CD8-positive, alpha-beta memory T cell (primary cell): ENCODE measurements at places on chromosomes 2 and 18.
A peak's percentile ranks its signal among the peaks of the same experiment; 100 is the strongest.

DNA sequence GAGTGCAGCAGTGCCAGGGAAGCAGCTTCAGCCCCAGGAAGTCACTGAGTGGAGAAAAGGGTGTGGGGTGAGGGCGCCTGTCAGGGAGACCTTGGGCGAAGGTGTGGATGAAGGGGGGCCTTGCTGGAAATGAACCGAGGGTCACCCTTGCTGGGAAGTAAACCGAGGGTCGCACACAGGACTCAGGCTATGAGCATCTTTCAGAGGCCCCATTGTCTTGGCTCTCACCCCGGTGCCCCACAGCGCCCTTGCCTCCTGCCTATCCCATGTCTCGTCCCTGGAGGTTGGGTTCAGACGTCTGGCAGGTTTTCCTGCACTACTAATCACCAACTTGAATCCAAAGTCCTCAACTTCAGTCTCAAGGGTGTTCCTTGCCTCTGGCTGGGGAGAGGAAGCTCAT, 122.8 kb upstream of the PXDN start:
- DNase-seq, result no peak

DNA sequence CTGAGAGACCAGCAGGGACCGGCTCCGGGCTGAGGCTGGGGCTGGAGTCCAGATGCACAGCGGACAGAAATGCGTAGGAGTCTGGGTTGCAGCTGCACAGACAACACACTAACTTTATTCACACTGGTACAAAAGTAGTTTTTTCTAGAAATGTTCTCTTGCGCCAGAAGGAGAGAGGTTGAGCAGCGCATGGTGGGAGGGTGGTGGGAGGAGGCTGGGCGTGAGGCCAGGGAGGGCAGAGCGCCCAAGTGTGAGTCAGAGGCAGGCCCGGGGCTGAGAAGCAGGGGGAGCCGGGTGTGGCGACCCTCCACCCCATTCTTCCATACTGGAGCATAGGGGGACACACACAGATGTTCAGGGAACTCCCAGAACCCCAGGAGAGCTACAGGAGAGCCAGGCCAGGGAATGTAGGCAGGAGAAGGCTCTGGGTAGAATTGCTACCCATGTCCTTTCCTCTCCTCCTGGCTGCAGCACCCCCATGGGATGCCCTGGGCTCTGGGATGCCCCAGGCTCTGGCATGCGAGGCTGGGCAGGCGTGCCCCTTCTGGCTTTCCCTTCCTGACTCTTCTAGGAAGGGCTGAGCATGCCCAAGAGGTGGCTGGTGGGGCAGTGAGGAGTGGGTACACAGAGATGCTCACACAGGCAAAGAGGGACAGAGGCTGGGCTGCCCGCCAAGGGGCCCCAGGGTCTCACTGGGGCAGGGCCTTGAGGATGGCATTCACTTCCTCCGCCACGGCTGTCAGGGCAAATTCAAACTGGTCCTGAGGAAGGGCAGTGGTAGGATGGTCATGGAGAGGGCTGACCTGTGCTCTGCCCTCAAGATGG, 10.6 kb downstream of the DNAJB2 start:
- DNase-seq, result no peak

DNA sequence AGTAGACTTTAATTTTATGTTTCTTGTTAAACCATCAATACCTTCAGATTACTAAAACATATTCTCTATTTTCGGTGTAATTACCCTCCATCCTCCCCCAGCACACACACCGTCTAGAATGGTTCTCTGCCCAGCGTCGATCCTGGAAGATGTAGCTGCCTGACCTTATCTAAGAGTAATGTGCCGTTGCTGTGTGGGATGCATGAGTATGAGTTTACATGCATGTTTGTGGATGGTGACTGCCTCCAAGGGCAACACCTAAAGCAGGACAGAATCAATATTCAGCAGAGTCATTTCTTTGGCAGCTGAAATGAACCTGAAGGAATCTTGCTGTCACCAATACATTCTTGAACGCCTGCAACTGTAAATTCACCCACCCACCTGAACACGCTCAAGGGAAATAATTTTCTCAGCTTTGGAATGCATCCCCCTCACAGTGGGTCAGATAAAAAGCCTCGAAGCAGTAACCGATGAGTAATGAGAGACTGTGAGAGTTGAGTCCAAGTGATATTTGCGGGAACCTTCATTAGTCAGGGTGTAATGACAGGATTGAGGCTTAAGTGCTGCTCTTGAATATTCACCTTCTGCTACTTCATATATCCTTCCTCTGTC, 155.8 kb upstream of the RND3 start:
- DNase-seq, result no peak

GRCh38 chr18:48939205-48940097, 11.3 kb downstream of the SMAD7 start:
- DNase-seq, result no peak

GRCh38 chr2:238653431-238654109, 194.3 kb upstream of the TWIST2 start:
- no peak for DNase-seq

DNA sequence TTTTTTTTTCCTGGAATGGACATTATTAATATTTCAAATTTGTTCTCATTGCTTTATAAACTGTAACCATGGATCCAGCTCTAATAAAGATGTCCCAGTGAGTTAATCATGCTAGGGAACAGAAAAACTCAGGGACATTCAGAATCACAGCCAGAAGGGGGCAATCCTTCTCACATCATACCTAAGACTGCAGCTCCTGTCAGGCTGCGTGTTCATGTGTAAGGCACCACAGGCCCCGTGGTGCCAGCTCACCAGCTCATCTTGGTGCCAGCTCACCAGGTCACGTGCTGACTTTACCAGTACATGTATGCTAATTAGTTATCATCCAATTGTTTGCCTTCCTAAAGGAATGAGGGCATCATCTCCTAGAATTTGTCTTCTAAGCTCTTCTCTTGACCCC, 84.7 kb upstream of the NEDD4L start:
- no peak for DNase-seq

GRCh38 chr2:144331674-144332355, 188.1 kb downstream of the ZEB2 start:
- DNase-seq, result peak; percentile 86

DNA sequence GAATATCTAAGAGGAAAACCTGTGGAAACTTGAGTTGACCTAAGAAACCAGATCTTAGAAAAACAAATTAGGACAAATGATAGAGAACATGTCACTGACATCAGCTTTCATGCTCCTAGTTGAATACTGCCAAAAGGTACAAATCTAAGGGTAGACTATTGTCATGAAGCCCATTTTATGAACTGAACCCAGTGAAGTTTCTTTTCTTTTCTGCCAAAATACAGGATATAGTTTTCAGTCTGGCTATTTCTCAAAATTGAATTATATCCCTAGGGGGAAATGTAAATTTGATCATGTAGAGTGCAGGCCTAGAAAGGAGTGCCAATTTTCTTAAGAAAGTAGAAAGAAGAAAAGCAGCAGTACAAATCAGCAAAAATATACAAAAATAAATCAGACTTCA, 46.6 kb downstream of the FSIP2 start:
- no peak for DNase-seq

- no peak for DNase-seq
Measured at GRCh38 chr2:70658476-70658875, 104.8 kb upstream of the TGFA start.

GRCh38 chr2:72037261-72037666, 110.4 kb downstream of the CYP26B1 start:
- no peak for DNase-seq

DNA sequence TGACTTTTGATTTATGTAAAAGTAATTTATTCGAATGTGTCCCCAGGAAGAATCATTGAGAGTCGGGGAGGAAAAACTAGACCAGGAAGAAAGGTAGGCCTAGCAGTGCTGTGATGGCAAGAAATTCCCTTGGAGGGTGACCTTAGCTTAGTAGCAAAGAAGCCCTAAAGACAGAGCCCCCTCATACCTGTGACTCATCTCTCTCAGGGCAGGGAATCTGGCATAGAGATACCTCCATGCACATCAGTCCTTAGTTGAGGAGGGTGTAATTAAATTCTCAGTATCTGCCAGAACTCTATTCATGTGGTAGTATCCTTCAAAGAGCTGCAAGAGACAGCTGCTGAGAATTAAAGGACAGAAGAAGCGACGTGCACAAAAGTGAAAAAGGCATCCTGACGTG, 360.3 kb downstream of the FBXO15 start:
- DNase-seq, result no peak

DNA sequence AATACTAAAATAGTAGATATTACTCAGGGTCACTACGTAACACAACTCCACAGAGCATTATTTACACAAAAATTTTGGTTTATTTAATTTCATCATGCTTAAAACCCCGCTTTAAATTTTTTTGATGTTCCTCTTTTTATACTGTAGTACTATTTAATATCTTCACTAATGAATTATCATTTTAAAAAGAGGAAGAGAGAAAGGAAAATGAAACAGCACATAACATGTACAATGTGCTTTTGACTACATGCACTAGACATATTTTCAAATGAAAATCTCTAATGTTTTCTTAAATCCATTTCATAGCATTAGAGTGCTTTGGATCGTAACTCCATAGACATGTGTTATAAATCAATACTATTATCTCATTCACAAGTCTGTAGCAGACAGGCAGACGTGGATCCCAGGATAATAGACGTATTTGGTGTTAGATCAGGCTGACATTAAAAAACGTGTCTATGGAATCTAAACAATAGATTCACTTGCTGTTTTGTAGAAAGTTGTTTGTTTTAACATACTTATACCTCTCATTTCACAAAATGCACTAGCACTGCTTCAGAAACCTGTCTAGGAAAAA, 897.0 kb downstream of the CPS1 start:
- DNase-seq, result no peak

DNA sequence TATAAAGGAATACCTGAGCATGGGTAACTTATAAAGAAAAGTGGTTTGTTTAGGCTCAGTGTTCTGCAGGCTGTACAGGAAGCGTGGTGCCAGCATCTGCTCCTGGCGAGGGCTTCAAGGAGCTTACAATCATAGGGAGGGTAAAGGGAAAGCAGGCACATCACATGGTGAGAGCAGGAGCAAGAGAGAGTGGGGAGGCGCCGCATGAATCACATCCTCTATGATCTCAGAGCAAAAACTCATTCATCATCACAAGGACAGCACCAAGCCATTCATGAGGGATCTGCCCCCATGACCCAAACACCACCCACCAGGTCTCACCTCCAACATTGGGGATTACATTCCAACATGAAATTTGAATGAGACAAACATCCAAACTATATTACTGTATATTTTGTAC, 32.5 kb downstream of the R3HDM1 start:
- no peak for DNase-seq

DNA sequence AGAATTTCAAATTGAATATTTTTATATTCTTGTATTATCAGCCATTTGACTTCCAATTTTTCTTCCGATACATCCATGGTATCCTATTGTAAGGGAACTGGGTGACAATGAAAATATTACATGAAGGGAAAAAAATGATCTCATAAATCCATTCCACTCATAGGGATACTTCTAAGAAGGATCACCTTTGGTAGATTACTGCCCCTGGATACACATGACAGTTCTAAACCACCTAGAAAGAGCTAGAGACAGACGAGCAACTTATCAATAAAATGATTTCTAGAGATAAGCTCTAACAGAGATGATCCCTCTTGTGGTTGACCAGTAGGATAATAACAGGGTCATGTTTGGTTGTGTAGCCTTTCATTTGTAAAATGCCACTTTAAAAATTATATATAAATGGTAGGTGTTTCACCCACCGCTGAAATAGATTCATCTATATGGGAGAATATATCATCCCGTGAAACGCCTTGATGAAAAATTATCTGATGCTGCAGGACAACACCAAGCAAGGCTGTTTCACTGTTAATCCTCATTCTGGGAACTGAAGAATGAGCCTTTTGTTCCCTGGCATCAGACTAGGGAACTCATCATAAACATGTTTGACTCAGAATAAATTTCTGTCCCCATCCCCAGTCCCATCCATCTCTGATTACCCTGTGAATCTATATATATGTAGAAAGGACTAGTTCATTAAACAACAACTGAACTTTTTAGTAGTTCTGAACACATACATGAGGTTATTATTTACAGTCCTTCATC, 180.0 kb downstream of the TCF4 start:
- no peak for DNase-seq

DNA sequence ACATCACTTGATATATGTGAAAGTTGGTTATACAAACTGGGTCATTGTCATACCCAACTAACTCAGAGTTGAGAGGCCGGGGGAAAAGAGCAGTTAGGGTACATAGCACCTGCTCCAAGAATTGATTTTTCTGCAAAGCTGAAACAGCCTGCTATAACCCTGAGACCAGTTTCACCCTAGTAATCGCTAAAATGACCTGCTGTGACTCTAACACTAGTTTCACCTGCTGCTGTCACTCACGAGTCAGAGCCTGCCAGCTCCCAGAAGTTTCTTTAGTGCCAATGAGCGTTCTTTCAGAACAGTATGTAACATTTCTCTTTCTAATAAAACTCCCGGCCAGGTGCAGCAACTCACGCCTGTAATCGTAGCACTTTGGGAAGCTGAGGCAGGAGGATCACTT, 28.0 kb downstream of the SRSF7 start:
- no peak for DNase-seq

- DNase-seq, result no peak
Measured at GRCh38 chr2:99472600-99472960, 17.2 kb downstream of the REV1 start.

DNA sequence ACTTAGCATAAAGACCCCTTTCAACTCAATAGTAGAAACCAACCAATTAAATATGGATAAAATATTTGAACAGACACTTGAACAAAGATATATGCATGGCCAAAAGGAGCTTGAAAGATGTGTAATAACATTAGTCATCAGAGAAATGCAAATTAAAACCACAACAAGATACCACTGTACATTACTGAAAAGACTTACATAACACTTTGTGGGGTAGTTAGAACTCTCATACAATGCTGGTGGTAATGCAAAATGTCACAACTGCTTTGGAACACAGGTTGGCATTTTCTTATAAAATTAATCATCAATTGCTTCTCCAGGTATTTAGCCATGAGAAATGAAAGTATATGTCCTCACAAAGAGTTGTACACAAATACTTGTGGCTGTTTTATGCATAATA, 60.7 kb downstream of the TTC27 start:
- no peak for DNase-seq

- no peak for DNase-seq
Measured at GRCh38 chr2:157443090-157443489, 799 bp downstream of the CYTIP start.

DNA sequence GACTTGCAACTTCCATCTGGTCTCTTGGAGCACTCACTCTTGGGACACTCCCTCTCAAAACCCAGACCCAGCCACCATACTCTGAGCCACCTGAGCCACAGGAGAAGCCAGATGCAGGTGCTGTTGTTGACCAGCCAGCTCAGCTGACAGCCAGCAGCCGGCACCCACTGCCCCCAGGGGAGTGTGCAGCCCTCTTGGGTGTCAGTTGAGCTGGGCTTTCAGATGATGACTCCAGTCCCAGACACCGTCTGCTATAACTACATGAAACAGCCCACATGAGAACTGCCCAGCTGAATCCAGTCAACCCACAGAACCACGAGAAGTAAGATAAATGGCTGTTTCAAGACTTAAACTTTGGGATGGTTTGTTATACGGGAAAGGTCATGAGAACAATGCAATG, 10.7 kb upstream of the IGFBP2 start:
- DNase-seq, result no peak
